NB4 (cell line): ENCODE measurements at places on chromosomes 1 and 21.

DNA sequence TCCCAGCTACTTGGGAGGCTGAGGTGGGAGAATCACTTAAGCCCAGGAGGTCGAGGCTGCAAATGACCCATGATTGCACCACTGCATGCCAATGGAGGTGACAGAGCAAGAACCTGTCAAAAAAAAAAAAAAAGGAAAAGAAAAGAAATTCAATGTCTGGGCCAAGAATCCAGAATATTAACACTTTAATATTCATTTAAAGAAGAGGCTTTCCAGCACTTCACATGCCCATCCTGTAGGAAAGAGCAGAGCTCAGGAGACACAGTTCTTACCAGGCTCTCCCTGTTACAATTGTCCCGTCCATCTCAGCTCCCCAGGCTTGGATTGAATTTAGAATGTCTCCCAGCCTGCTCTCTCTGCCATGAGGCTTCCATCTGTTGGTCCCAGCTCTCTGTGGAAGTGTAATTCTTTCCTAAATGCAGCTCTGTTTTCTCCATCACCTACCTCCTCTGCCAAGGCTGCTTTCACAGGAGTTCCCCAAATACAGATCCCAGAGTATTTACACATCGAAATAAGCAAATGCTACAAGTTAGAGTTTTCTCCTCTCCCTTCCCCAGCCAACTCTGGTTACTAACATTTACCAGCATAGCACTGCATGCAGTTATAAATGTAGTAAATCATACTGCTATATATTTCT is 116.6 kb upstream of the CDC42BPA start:
- DNase-seq, result no peak

DNA sequence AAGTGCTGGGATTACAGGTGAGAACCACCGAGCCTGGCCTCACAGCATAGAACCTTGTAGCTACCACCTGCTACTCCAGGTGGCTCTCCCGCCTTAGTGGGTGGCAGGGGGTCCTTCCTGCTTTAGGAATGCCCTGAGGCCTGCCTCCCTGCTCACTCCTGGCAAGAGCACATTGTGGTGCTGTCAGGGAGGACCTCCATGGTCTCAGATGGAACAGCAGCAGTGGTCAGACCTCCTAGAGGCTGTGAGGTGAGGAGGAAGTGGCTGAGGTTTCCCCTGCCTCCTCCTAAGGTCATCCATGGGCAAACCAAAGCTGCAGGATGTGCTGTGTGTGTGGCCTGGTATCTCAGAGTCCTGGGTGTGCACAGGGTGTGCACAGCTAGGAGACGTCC is 6.7 kb downstream of the SOX13 start:
- peak; percentile 32 for DNase-seq

DNA sequence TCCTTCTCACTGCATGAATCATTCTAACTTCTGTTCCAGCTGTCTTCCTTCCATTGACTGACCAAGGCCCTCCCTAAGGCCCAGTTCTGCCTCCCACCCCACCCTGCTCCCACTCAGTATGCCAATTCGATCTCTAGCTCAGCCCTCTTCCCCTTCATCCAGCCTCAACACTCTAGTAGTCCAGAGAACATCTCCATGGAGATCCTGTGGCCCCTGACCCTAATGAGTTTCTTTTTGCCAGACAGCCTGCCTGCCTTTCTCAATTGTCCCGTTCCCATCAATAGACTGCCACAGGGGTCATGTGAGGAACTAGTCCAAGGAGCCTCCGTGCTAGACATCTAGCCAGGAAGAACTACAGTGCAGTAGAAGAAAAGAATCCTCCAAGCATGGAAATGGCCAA is 26.4 kb downstream of the RRAGC start:
- DNase-seq, result no peak

GRCh38 chr1:210262897-210263272 is 30.3 kb downstream of the SERTAD4 start:
- no peak for DNase-seq

DNA sequence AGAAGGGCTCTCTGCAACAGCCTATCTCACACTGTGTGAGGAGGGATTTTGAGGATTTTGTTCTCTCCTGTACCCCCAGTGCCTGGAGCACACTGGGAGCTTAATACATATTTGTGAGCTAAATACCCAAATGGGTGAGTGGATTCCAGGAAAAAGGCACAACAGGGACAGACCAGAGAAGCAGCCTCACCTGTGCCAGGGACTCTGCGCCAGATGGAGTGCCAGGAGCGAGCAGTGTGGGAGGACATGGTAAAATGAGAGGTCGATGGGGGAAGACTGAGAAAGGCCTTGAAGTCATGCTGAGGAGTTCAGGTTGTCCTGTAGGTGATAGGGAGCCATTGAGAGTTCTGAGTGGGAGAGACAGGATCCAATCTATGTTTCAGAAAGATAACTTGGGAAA is 11.0 kb upstream of the KCNA2 start:
- no peak for DNase-seq

DNA sequence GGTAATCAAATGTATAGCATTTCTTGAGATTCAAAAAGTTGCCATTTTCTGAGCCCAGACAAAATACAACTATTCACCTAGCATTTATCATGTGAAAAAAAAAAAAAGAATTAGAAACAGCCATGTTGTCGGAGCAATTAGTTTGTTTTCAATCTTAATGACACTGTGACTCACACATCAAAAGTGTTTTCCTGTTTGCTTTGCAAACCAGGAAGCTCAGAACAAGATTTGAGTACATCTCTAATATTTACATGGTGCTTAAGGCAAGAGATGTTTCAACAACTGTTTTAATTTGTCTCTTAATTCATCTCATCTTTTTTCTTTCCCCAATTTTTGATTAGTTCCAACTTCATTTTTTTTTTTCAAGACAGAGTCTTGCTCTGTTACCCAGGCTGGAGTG is 62.5 kb upstream of the CAPZB start:
- DNase-seq, result no peak

- DNase-seq, result no peak
These were observed 498.2 kb upstream of the C1orf87 start for GRCh38 chr1:60571811-60572210.

DNA sequence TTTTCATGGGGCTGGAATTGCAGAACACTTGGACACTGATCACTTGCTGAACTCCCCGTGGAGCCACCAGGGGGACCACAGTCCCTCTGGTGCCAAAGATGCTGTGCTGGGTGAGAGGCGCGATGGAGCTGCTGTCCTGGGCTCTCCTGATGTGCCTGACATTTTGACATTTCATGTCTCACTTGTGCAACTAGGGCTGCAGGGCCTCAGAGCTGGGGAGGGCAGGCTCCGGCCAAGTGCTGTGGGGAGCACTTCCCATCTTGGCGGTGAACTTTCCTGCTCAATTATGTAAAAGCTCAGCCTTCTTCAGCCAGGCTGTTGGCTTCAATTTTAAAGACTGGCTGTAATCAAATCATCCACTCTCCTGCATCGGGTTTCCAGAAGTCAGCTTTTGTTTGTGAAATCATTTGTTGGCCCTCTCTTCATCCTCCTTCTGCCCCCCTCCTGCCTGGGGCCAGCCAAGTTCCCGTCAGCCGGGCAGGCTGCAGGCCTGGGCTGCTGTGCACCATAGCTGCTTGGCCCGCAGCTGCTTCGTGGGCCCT is 36.8 kb downstream of the KCNAB2 start:
- DNase-seq, result no peak

GRCh38 chr1:201408176-201408833 is 9.2 kb upstream of the LAD1 start:
- DNase-seq, result peak; percentile 64

DNA sequence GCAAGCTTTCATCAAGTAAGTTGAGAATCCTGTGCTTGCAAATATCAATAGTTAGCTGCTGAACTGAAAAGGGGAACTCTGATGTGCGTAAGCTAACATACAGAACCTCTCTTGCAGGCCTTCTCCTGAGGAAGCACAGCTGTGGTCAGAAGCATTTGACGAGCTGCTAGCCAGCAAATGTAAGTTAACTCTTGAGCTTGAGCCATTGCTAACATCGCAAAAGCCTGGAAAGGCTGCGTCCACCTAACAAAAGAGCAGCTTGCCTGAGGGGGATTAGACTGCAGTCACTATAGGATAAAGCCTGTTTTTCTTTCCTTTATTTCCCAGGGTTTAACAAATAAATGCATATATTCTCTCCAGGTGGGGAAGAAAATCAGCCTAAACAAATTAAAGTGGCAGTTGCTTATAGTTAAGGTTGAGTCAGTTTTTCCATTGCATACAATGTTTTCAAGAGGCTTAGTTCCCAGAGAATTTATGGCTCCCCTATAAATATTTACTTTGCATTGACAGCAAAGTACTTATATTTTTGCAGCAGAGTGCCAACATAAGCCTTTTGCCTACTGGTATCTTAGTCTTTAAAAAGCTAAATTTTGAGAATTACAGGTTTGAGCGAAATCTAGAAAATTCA is 1.5 kb downstream of the RGS2 start:
- peak; percentile 92 for DNase-seq

DNA sequence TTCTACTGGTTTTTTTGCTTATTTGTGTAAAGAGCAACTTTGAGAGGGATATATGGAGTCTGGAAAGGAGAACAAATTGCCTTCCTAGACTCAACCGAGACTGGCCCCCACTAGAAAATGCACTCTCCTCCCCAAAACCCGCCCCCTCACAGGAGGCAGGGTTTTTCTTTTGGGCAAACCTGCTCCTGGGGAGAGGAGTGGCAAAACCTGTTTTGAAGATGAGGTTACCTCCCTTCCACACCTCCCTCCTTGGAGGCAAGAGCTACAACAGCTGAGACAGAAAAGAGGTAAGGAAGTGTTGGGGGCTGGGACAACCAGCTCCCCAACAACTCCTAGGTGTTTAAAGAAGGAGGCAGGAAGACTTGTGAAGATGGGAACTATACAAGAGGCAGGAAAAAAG is at the start of gene BNIPL:
BNIPL (plus strand) TSS at position 231 of the 400 bp plus-strand sequence; CDS start at position 371, 140 bp downstream.
- no peak for DNase-seq

DNA sequence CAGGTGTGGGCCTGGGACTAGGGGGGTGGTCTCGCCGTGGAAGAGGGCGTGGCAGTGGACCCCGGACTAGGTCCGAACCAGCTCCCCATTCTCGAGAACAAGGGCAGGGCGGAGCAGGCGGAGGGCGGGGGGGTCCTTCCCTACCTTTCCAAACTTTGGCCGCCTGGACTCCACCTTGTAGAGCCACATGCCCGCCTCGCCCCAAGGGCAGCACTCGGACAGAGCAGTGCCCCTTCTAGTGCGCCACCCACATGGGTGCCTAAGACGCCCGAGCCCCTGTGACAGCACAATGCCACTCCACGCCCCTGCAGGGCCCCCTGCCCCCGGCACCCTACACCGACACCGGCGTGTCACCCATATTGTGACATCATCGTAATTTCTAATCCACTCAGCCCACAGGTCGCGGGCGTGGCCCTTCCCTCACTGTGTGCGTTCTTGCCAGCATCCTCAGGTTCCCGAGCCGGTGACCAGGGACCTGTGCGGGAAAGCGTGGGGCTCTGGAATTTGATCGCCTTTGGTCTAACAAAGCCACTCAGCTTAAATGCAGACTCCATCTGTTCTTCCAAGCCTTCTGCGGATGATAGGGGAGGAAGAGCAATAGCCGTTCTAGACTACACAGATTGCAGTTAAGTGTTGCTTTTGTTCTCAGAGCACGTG is 553 bp upstream of the STMN1 start:
- DNase-seq, result no peak

GRCh38 chr1:169456029-169456428 is 28.8 kb upstream of the CCDC181 start:
- DNase-seq, result no peak

DNA sequence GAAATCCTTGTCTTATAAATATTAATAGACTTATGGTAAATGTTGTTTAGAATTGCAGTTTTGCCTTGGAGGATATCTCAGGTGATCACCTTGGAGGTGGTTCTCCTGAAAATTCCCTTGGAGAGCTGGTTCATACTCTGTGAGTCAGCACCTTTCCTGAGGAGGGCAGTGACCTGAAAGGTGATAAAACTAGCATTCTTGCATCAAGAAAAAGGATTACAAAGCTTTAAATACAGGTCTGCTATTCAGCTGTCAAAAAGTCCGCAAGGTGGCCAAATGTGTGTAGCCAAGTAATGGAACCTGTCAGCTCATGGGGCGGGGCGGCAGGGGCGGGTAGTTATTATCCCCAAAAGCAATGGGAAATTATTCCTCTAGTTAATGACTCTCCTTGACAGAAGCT is 52.8 kb upstream of the EDARADD start:
- no peak for DNase-seq

- DNase-seq, result no peak
These were observed 91.7 kb upstream of the CD34 start for GRCh38 chr1:208002672-208003071.

DNA sequence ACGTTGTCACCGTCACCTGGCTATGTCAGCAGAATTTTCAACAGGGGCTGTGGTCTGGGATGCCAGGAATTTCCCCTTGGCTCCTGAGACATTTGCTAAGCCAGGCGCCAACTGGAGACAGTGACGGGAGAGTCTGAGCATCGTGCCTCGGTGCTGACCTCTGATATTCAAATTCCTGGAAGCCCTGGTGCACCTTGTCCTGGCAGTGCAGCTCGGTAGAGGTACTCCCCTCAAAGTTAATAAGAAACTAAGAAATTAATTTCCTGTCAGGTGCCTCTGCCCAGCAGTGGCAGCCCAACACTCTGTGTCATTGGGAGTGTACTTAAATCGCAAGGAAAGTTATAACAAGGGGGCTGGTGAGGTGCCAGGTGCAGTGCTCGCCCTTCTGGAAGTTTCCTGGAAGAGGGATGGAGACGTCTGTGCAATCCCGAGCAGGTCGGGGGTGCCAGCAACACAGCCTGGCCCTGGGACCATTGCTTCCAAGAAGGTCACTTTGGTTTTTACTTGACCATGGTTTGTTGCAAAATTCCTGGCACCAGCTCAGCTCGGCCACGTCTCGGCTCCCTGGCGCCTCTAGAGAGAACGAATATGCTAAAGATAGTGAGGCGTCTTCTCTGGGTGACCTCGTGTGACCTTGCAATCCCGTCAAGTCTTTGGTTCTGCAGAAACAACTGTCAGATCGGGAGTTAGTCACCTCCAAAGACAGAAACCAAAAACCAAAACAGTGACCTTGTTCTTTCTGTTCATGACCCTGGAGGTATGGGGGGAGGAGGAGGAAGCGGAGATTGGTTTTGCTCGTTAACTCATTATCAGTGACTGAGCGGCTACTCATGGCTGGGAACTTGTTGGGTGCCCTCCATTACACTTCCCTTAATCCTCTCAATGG is 149.5 kb upstream of the VAMP3 start:
- peak; percentile 75 for DNase-seq

DNA sequence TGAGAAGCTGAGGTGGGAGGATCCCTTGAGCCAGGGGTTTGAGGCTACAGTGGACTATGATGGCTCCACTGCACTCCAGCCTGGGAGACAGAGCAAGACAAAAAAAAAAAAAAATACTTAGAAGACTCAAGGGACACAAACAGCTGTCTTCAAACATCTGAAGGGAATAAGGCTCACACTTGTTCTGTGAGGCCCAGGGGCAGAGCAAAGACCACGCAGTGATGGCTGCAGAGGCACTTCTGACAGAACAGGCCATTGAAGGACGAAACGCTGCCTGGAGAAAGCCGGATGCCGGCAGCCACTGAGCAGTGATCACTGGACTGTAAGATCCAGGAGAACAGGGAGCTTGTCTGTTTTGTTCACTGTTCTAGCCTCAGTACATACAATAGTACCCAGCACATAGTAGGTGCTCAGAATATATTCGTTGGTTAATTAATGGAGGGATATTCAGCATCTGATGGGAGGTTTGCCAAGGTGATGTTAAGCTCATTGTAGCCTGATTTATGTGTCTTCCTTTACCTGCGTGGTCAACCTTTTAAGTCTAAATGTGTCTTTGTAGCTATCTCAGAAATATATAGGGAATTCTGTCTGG is 12.1 kb upstream of the NDC1 start:
- no peak for DNase-seq

- no peak for DNase-seq
These were observed 357.8 kb upstream of the PRMT6 start for GRCh38 chr1:106698660-106699059.

- DNase-seq, result no peak
These were observed 217.9 kb downstream of the RHOU start for GRCh38 chr1:228953207-228953606.
